ENCODE measurements at places on chromosomes 3 and 15. TPM values are rescaled to one million over a fixed set of nuclear protein-coding genes. Genes with fewer than 3 reads are reported as not detected.

Gene GRAMD2A
- total RNA-seq = not detected

Gene COL8A1
- 25.1 TPM for total RNA-seq

Gene PTX3
- total RNA-seq = 12.7 TPM

Gene TRIM69
- total RNA-seq = 10.5 TPM

Gene CYP1A1
- 1.4 TPM for total RNA-seq

Gene HTR3E
- total RNA-seq = not detected

Gene GHSR
- total RNA-seq = not detected

Gene IL5RA
- not detected for total RNA-seq

Gene LINGO1
- not detected for total RNA-seq

Gene DZIP3
- 10.1 TPM for total RNA-seq

Gene HDGFL3
- total RNA-seq = 33.3 TPM

Gene TNFSF10
- total RNA-seq = 11.7 TPM

Gene RAD51
- total RNA-seq = 15.7 TPM

Gene UBE2E2
- total RNA-seq = 121 TPM

Gene CCDC51
- total RNA-seq = 21.6 TPM

Gene SCN11A
- not detected for total RNA-seq

Gene ZNF662
- 0.29 TPM for total RNA-seq

Gene FBXO40
- total RNA-seq = under 0.01 TPM

Gene POTEB3
- not detected for total RNA-seq

Gene UBAP1L
- total RNA-seq = 0.12 TPM

Gene DPH6
- total RNA-seq = 30.8 TPM

Gene GPR149
- total RNA-seq = not detected

Gene ABHD2
- 237 TPM for total RNA-seq

Gene GREM1
- total RNA-seq = 68.1 TPM

Gene ARHGEF3
- 9.8 TPM for total RNA-seq

Gene IQCF5
- not detected for total RNA-seq

Gene SAMD7
- total RNA-seq = not detected

Gene ABI3BP
- total RNA-seq = 0.48 TPM

Gene PLSCR2
- not detected for total RNA-seq
